ENCODE measurements at places on chromosomes 5 and 9.

GRCh38 chr5:5598547-5599113 lies 176.2 kb downstream of the ICE1 start:
- DNase-seq, result no peak

- no peak for DNase-seq
These were observed 8.9 kb upstream of the SLC25A48 start for GRCh38 chr5:135825373-135826220.

- DNase-seq, result no peak
These were observed 639 bp upstream of the RASA1 start for GRCh38 chr5:87266914-87267573.

GRCh38 chr5:171714261-171714660 lies 71.4 kb upstream of the SMIM23 start:
- no peak for DNase-seq

DNA sequence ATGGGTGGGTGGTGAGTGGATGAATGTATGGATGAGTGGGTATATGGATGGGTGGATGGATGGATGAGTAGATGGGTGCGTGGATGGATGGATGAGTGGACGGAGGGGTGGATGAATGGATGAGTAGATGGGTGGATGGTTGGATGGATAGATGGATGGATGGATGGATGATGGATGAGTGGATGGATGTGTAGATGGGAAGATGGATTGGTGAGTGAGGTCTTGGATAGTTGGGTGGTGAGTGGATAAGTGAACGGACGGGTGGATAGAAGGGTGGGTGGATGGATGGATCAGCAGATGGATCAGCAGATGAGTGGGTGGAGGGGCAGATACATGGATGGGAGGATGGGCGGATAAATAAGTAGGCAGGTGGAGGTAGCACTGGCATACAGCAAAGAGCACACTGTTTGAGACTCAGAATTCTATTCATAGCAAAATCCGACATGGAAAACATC lies 163.5 kb downstream of the C9orf50 start:
- no peak for DNase-seq

DNA sequence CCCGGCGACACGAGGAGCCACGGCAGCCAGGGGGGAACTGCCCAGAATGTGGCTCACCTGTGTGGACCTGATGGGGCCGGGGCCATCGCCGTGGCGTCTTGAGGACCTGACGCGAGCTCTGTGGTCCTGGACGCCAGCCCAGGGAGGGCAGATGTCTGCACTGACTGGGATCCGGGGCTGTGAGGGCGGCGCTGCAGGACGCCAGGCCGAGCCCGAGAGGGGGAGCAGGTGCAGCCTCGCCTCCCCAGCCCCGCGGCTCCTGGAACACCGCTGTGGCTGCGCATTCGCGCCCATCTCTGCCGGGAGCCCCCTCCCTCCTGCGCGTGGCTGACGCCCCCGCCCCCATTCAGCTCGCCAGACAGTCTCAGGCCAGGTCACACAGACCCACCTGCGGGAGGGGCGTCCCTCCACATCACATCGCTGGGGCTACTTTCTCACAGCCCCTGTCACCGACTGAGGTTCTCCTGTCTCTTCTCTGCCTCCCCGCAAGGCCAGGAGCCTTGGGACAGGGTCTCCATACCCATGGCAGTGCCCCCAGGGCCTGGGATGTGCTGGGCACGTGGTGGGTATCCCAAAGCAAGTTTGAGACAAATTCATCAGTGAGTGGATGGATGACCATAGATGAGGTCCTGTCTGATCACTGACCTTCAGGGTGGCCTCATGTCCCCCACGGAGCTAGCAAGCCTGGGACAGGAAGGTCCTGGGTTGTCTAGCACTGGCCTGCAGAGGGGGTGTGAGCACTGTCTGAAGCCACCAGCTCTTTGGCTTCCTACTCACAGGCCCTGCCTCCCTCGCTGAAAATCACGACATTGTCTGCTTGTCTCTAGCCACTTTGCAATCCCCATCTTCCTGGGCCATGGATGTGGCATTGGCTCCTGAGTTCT lies 47.3 kb downstream of the RASGEF1C start:
- DNase-seq, result peak; percentile 12

DNA sequence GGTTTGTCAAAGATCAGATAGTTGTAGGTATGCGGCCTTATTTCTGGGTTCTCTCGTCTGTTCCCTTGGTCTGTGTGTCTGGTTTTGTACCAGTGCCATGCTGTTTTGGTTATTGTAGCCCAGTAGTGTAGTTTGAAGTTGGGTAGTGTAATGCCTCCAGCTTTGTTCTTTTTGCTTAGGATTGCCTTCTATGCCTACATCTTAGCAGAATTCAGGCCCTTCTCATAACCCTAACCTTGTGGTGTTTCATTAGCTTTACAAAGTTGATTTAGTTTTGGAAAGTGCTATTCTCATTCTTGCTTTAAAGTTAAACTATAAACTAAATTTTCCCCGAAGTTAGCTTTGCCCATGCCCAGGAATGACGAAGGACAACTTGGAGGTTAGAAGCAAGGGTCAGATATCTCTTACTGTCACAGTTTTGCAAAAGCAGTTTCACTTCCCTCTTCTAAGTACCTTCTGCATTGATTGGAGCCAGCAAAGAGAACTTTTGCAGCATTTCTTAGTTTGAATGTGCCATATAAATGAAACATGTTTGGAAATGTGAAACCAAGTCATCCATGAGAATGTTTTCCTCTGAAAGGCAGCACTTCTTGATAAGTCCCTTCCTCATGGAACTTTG lies 274.3 kb upstream of the DMRT1 start:
- DNase-seq, result peak; percentile 43

- no peak for DNase-seq
These were observed 85.1 kb downstream of the SAXO1 start for GRCh38 chr9:18947892-18948339.

GRCh38 chr5:172530878-172531703 lies 76.8 kb upstream of the SH3PXD2B start:
- peak; percentile 38 for DNase-seq

DNA sequence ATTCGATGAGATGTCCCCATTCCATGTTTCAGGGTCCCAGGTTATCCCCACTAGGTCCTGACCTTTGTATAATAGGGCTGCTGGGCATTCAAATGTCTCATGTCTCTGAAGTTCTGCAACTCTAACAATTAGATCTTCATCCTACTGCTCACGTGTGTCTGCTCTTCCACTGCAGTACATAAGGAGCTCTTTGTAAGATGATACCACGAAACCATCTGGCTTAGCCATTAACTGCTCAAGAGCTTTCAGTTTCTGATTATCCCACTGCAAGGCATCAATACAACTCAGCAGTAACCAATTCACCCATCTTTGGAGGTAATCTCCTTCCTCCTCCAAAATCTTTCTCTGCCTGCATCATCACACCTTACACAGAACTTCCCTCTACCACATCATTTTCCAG lies 49.9 kb upstream of the PPP2CA start:
- peak; percentile 23 for DNase-seq

- DNase-seq, result no peak
These were observed 18.3 kb upstream of the MUSK start for GRCh38 chr9:110650261-110650660.

DNA sequence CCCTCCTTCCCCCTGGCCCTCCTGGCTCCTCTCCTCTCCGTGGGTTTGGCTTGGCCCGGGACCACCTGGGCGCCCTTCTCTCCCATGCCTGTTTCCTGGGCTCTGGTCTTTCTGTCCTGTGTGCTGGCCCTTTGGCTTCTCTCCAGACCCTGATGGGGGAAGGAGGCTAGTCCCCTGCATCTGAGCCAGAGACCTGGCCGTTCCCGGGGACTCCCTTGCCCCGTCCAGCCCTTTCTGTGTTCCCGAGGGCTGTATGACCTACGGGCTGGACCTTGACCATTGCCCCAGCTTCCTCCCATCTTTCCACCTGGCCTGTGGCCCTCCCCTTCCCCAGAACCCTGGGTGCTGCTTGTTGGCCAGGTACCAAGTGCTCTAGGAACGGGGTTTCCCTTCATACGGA lies 8.4 kb downstream of the NELFB start:
- no peak for DNase-seq

- no peak for DNase-seq
These were observed 17.4 kb downstream of the AMBP start for GRCh38 chr9:114060711-114061110.

DNA sequence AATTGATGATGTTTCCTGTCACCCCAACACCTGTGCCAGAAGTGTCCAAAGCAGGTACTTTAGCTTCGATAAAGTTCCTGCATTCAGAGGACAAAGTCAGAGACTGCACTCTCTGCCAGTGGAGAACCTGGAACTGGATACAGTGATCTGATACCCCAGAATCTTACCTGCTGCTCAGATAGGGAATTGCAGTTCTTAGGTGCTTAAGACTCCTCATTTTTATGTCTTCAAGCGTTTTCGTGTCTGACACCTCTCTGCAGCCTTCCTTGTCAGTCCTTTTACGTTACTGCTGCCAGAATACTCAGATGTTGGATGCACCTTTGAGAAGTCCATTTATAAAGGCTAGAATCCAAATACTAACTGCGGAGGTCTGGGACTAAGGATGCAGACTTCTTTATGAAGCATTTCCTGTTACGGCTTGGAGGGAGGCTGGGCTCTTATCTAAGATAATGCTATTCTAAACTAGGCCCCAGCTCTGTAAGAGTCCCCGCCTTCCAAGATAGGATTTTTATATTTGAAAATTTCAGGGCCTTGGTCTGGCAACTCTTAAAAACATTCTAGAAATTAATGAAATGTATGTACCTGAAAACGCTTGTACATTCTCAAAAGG lies 1.9 kb downstream of the ISOC1 start:
- DNase-seq, result no peak
